Stimulated activated CD4-positive, alpha-beta T cell treated with anti-CD3 and anti-CD28 coated beads, Interleukin-1b, Interleukin-23, amount 100 ng/mL, for 24 hours (primary cell): ENCODE measurements at places on chromosomes 1 and 21.

DNA sequence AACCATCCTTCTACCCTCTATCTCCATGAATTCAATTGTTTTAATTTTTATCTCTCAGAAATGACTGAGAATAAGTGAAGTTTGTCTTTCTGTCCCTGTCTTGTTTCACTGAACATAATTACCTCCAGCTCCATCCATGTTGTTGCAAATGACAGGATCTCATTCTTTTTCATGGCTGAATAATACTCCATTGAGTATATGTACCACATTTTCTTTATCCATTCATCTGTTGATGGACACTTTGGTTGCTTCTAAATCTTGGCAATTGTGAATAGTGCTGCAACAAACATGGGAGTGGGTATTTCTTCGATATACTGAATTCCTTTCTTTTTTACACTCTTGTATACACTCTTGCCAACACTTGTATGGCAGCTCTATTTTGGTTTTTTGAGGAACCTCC, 72.8 kb upstream of the COX20 start:
- no peak for DNase-seq

- DNase-seq = no peak
Observed at GRCh38 chr21:28099001-28099705, 893.5 kb downstream of the LTN1 start.

DNA sequence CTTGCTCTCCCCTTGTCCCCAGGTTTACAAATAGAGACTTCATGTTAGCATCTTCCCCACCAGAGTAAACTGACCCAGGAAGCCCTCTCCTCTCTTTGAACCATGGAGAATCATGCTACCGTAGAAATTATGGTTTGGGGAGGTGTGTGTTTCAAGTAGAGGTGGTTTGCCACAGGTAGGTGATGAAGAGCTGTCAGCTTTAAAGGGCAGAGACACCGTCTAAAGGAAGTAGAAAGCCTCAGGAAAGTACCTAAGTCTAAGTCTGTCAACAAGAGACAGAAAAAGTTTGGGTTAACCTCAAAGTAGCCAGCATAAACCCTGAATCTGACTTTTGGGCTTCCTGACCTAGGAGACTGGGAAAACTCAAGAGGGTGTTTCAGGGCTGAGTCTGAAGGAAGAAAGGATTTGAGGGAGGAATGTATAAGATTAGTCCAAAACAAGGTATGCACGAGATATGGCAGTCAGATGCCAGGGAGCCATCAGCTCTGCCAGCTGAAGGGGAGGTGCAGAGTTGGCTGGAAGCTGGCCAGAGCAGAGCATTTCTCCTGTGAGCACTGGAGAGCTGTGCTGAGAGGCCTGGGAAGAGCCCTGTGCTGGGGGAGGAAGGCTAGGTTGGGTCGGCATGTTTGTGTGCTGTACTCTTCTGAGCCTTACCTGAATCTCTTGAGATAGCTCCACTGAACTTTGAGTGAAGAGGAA, 14.3 kb downstream of the ADAMTSL4 start:
- no peak for DNase-seq

DNA sequence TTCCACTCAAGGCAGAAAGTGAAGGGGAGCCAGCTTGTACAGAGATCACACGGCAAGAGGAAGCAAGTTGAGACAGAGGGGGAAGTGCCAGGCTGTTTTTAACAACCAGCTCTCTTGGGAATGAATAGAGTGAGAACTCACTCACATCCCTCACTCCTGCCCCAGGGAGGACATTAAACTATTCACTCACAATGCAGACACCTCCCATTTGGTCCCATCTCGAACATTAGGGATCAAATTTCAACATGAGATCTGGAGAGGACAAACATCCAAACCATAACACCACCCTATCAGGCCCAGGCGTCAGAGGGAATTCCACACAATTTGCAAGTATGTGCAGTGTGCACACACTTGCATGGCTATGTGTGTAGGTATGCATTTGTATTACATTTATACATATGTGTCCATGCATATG, 62.7 kb downstream of the DMAP1 start:
- DNase-seq = no peak

DNA sequence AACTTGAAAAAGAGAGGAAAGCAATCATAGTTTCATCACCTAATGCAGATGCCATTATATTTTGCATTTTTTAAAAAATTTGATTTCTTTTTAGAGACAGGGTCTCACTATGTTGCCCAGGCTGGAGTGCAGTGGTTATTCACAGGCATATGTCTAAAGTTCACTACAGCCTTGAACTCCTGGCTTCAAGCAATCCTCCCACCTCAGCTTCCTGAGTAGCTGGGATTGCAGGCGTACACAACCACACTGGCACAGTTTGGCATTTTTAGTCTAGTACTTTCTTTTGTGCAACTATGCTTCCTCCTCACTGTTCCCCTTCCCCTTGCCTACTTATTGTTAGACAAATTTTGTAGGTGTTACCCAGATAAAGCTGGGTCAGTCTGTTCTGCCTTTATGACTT, 18.0 kb downstream of the RHOU start:
- no peak for DNase-seq

GRCh38 chr1:218294546-218294945, 9.5 kb downstream of the RRP15 start:
- DNase-seq = no peak

DNA sequence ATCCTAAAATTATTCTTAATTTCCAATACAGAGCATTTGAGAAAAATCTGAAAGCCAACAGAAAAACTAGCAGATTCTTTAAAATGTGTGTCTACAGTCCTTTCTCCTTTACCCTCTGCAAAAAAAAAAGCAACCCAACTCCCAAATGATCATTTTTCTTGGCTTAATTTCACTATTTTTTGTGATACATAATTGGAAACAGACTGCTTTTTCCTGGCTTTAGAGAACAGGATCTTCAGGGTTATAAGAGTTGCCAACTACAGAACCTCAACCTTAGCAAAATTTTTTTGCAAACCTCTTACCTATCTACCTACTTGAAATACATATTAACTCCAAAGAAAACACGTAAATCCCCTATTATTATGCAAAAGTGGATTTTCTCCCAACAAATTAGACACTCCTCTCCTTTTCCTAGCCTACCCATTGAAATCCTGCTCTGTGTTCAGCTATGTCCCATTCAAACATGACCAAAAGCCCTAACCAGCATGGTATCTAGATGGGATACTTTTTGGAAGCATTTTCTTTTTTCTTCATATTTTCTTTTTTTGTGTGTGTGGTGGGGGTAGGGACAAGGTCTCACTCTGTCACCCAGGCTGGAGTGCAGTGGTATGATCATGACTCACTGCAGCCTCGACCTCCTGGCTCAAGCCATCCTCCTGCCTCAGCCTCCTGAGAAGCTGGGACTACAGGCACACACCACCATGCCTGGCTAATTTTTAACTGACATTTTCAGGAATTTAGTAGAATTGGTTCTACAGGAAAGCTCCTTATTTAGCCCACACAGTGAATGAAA, 9.0 kb downstream of the TGFBR3 start:
- no peak for DNase-seq

DNA sequence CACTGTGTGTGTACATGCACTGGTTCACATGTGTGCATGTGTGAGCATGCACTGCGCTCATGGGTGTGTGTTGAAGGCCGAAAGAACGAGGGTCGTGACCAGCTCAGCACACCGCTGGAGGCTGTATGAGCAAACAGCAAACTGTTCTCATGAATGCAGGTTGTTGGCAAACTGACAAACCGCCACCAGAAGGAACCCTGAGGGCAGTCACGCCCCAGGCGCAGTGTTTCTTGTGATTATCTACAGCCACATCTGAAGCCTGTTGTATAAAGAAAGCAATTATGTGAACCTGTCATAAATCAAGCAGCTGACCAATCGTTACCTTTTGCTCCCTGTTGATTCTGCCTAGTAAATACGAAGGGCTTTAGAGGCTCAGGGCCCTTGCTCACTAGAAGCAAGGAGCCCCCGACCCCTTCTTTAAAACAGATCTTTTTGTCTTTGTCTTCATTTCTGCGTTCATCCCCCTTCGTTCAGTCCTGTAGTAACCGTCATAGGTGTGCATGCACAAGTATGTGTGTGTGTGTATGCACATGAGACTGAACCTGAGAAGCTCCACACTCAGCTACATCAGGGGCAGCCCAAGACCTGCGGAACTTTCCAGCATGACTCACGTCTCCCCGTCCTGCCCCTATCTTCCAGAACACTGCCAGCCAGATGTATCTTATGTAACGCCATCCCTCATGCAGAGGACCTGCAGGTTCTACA, 16.8 kb upstream of the RIPK4 start:
- no peak for DNase-seq

GRCh38 chr1:42941640-42942330, 16.9 kb downstream of the SLC2A1 start:
- DNase-seq = no peak

DNA sequence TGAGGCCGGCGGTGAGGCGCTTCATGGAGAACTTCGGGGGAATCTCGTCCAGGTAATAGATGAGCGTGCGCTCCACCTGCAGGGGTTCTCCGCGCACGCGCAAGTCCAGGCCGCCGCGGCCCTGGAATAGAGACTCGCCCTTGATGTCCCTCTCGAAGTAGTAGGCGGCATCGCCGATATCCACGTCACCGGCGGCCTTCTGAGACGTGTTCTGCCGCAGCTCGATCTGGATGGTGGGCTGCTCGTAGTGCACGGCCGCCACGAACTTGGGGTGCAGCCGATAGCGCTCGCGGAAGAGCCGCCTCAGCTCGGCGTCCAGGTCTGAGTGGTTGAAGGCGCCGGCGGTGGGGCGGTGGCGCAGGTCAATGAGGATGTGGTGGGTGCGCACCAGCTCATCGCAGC, 726 bp downstream of the TACSTD2 start:
- DNase-seq = no peak

- peak; percentile 19 for DNase-seq
Observed at GRCh38 chr1:42380586-42381279, at the start of gene RIMKLA. TSS of gene RIMKLA (plus strand) at chr1:42380792. CDS start at chr1:42380935, 143 bp downstream.

DNA sequence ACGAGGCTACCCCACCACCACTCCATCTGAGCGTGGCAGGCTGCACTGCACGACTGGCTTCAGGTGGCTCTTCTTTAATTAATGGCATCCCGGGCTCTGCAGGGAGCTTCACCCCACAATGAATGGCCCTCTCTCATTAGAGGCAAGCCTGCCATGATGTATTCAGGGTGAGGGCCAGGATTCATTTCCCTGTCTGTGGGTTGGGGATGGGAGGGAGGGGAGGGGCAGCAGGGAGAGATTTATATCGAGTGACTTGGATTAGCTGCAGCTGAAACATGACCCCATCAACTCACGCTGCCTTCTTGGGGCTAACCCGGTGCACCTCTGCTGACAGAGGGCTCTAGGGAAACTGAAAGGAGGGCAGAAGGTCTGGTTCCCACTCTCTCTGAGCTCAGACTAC, 54.2 kb downstream of the ERI3 start:
- no peak for DNase-seq

DNA sequence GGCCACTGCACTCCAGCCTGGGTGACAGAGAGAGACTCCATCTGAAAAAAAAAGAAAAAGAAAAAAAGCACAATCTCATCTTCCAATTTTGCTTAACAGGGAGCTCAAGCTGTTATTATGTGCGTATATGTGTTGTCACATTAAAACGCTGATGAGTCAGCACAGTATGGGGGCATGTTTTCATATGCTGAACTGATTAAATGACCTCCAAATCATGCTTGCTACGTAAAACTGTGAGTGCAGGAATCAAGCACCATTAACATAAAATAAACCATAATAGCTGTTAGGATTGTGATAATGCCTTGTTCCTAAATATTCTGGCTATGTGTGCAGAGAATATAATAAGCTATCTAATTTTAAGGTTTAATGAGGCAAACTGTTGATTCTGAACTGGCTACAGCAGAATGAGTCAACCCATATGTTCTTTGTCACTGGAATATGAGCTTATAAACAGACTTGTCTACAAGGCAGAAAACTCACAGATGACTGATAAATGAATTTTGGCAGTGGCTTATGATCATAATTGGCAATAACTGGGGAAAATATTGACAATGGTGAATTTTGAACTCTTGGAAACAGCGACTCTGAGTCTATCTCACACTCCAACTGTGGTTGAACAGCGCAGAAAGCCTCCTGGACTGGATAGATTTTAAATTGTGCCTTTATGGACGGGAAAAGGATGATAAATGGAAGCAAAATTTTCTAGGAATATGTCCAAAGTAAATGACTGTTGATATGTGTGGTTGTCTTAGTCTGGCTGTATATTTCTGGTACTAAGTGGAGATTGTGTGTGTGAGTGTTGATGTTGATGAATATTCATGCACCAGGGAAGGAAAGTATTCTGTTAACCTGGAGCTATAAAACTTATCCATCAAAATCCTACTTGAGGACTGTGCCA, 75.5 kb downstream of the VCAM1 start:
- no peak for DNase-seq

- no peak for DNase-seq
Observed at GRCh38 chr1:27193194-27193593, 38.3 kb upstream of the SLC9A1 start.

GRCh38 chr1:12031039-12031980, 12.0 kb downstream of the MIIP start:
- DNase-seq = no peak

DNA sequence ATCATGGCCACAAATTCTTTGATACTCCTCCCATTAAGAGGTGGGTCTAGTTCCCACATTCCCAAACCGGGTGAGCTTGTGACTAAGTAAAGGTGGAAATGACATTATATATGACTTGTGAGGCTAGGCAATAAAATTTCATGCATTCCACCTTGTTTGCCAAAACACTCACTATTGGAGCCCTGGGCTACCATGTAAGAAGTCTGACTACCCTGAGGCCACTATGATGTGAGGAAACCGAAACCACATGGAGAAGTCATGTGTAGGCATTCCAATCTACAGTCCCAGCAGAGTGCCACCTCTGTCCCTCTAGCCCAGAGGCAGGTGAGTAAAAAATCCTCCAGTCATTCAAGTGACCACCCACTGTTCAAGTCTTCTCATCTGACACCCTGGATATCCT, 17.9 kb upstream of the SMG7 start:
- DNase-seq = no peak

GRCh38 chr1:15936025-15936424, 39.9 kb downstream of the ZBTB17 start:
- no peak for DNase-seq

GRCh38 chr1:29749024-29749945, 513.0 kb downstream of the PTPRU start:
- no peak for DNase-seq

GRCh38 chr1:117544509-117545109, 61.2 kb upstream of the TENT5C start:
- DNase-seq = no peak

DNA sequence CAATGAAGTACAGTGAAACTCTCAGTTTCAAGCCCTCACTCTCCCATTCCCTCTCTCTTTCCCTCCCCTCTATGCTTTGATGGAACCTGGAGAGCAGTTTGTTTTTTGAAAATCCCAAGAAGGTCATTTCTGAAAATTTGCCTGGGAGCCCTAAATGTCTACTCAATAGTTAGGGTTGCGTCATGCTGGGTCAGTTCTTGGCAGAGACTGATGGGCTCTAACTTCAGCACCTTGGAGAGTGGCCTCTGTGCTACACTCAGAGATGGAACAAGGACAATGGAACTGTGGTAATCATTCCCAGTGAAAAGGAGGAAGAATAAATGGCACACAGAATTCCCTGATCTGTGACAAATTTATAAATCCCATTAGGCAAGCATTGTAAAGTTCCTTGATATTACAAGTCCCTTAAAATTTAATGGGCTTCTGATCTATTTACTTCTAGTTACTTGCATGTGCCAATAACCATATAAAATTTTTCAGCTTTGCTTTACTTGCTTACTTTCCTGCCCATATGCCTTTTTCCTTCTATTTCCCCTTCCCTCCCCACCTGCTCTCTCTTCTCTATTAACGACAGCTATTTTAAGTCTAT, 182.9 kb upstream of the KCND3 start:
- no peak for DNase-seq

- DNase-seq = peak; percentile 46
Observed at GRCh38 chr1:40948741-40949443, 30.6 kb upstream of the CTPS1 start.

GRCh38 chr1:150362721-150363425, 1.1 kb upstream of the RPRD2 start:
- no peak for DNase-seq
